ENCODE measurements at places on chromosomes 5 and 9.

GRCh38 chr9:104895572-104895971, 32.4 kb downstream of the ABCA1 start:
- DNase-seq, result no peak

- no peak for DNase-seq
Measured at GRCh38 chr9:99601571-99602111, 220.0 kb upstream of the NR4A3 start.

DNA sequence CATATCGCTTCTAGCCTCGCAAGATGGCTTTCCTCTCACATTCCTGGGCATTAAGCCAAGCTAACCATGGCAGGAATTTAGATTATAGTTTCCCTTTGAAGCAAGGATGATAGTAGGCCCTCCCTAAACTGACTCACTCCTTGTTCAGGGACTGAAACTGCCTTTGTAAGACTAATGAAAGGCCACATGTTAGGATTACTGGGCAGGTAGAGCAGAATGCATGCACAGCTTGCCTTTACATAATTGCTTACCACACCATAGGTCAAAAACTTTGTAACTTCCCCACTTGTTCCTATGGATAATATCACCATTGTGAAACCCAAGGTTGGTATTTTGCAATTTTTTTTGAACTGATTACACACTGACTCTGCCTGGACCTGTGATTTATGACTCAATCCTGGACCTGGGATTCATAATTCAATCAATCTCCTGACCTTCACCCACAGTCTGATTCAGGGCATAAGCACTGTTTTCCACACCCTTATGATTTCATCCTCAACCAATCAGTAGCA, 41.0 kb upstream of the PRDM9 start:
- no peak for DNase-seq

- no peak for DNase-seq
Measured at GRCh38 chr5:160262151-160263074, 33.1 kb downstream of the FABP6 start.

DNA sequence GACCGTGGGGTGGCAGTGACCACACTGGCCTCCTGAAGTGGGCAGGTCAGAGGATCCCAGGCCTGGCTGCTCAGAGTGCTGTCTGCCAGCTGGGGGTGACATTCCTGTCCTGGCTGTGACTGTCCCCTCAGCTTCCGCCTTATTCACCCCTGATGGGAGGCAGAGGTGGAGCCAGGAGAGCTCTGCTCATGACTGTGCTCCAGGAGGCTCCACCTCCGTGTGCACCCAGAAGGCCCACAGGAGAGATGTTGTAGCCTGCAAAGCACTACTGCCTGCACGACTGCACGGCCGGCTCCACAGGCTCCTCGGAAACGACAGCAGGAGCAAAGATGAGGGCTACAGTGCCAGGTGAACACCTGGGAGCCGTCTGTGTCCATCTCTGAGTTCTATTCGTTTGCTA, 60.9 kb downstream of the ROPN1L start:
- no peak for DNase-seq

DNA sequence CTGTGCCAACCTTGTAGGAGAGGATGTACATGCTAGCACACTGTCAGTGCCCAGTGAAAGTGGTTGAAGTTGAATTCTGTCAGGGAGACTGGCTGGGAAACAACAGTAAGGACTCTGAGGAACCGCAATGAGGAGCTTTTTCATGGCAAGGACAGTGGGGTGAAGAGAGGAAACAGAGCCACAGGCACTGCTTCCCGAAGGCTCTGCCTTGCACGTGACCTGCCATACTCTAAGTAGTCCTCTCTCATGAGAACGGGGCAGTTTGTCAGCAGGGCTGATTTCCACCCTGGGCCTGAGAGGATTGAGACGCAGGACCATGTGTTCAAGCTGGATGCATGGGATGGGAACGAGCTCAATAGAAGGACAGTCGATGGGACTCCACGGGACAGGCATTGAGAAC, 106.6 kb upstream of the CTSL start:
- DNase-seq, result no peak

GRCh38 chr5:170365831-170366230, 23.3 kb downstream of the KCNMB1 start:
- no peak for DNase-seq

DNA sequence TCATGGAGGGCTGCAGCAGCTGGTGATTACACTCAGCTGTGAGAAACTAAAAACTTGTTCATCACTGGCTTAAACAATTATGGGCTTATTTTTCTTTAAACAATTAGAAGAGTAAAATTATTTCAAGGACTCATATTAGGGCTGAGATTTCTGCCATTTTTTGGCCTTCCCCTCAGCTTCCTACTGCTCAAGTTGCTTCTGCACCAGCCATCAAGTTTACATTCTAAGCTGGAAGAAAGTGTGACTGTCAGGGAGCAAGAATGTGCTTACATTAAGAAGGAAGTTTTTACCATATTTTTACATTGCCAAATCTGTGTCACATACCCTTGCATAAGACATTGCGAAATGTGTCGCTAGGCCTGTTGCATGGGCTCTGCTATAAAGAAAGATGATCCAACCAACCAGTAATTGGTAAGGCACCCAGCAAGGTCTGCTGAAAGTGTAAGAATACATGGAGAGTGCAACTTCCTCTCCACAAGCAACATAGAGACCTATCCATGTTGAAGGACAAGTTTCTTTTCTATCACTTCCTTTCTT, 260.3 kb upstream of the CDH10 start:
- no peak for DNase-seq

DNA sequence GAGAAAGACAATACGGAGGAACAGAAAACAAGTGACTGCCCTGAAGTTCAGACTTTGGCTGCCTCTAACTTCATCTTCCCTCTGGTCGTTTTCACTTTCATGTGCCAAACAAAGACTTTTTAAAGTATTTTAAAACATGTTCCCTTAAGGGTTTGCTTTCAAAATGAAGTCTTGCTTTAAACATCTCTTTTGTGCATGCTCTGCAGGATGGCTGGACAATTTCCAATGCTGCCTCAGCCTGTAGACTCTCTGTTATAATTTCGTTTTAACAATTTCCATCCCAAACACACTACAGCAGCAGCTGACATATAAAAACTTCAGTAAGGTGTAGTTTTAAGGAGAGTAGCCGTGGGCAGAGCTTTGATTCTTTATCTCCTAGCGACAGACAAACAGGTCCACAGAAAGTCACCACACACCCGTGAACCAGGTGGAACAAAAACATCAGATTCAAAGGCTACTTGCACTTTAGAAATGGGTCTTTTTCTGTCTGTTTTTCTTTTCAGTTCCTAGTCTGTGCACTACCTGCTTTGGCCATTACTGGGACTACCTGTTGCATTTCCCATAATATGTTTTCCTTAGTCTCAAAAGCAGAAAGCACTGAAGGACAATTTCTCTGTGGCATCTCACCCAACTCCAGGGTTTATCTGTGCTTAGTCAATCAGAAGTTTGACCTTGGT, 308.9 kb downstream of the DTWD2 start:
- DNase-seq, result no peak

- peak; percentile 57 for DNase-seq
Measured at GRCh38 chr9:99820685-99821395, 845 bp upstream of the NR4A3 start.

DNA sequence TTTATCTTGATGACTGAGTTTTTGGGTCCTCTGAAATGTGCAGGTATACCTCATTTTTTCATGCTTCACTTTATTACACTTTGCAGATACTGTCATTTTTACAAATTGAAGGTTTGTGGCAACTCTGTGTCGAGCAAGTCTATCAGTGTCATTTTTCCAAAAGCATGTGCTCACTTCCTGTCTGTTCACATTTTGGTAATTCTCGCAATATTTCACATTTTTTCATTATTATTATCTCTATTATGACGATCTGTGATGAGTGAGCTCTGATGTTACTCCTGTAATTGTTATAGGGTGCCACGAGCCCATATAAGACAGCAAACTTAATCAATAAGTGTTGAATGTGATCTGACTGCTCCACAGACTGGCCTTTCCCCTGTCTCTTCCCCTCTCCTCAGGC, 73.4 kb upstream of the FBXW11 start:
- DNase-seq, result no peak

DNA sequence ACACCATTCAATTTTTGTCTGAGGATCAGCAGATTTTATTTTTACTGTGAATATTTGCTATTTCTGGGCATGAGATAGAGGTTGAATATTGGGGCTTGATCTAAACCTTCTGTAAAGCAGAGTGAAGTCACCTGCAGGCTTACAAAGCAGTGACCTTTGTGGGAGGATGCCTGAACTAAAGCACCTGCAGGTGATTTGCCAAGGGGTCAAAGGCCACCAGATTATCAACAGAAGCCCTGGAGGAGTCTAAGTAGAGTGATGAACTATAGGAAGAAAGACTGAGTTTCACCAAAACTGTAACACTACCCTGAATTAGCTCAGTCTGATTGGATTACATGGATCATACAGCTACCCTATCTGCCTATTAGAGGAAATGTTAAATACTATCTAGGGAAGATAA, 144.3 kb upstream of the PRLR start:
- no peak for DNase-seq

DNA sequence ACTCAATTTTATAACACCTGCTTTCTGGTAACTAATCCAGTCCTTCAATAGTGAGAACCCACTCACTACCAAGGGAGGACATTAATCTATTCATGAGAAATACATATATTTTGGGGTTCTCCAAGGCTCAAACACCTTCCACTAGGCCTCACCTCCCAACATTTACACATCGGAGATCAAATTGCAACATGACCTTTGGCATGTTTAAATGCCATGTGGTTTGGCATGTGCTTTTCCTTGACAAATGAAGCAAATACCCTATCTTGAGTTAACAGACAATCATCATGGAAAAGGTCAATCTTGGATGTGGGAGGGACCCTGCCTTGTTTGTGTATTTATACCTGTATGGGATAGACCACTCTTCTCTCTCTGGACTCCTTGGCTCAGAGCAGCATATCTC, 21.9 kb upstream of the SPINK14 start:
- no peak for DNase-seq

- DNase-seq, result no peak
Measured at GRCh38 chr9:93968451-93969327, 13.5 kb upstream of the BARX1 start.

GRCh38 chr5:100691548-100691947, 156.4 kb downstream of the FAM174A start:
- DNase-seq, result no peak

GRCh38 chr9:20396509-20396908, 225.8 kb downstream of the MLLT3 start:
- no peak for DNase-seq

DNA sequence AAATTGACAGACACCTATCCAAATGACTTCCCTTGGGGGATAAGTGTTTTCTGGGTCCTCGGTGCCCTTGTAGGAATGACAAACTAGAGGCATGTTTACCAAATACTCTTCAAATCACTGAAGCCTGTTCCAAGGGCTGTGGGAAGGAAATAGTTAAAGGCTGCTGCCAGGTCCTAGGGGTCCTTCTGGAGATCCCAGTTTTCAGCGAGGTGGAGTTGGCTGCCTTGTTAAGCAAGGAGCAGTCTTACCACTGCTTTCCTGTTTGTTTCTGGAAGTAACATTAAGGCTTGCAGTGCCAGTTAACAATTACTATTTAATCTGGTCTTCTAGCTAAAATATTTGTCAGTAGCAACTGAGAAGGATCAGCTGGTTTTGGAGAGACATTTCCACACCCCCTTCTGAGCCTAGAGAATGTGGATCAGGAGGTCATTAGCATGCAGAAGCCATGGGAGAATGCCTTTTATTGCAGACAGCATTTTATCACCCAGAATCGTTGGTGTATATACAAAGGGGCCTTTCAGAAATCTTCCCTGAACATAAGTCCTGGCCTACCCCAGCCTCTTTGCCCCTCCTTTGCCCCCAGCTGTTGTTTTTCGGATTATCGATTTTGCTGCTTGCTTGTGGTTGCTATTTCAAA, 238.8 kb downstream of the DMAC1 start:
- no peak for DNase-seq

- no peak for DNase-seq
Measured at GRCh38 chr9:72203205-72203803, 54.1 kb downstream of the GDA start.

DNA sequence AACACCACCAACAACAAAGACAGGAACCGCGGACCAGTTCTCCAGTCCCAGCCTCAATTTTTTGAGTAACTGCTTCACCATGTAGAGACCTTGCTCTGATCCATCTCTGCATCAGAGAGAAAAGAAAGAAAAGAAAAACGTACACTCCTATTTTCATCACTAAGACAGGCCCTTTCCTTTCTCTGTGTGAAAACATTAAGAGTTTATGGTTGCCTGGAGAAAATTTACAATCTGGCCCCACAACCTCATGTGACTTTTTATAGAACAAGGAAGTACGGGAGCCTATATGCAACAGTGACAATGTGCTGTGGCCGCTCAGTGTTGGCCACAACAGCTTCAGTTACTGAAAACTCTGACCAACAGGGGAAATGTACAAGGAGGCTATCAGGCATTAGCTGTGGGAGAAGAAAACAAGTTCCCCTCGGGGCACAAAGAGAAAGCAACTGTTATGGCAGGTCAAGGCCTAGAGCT, 272.9 kb upstream of the PTGER4 start:
- DNase-seq, result no peak

- no peak for DNase-seq
Measured at GRCh38 chr5:17854901-17855300, 220.6 kb downstream of the TAF11L14 start.

- no peak for DNase-seq
Measured at GRCh38 chr5:15499528-15500324, at the start of gene FBXL7. TSS of gene FBXL7 (plus strand) at chr5:15500180.
